ENCODE measurements at places on chromosomes 2 and 18.

GRCh38 chr2:47422560-47422959, 19.6 kb downstream of the MSH2 start:
- DNase-seq, result peak; percentile 20

- DNase-seq, result peak; percentile 46
Measured at GRCh38 chr18:36757081-36757480, 71.7 kb downstream of the TPGS2 start.

- no peak for DNase-seq
Measured at GRCh38 chr18:42392416-42392815, 437.4 kb downstream of the PIK3C3 start.

DNA sequence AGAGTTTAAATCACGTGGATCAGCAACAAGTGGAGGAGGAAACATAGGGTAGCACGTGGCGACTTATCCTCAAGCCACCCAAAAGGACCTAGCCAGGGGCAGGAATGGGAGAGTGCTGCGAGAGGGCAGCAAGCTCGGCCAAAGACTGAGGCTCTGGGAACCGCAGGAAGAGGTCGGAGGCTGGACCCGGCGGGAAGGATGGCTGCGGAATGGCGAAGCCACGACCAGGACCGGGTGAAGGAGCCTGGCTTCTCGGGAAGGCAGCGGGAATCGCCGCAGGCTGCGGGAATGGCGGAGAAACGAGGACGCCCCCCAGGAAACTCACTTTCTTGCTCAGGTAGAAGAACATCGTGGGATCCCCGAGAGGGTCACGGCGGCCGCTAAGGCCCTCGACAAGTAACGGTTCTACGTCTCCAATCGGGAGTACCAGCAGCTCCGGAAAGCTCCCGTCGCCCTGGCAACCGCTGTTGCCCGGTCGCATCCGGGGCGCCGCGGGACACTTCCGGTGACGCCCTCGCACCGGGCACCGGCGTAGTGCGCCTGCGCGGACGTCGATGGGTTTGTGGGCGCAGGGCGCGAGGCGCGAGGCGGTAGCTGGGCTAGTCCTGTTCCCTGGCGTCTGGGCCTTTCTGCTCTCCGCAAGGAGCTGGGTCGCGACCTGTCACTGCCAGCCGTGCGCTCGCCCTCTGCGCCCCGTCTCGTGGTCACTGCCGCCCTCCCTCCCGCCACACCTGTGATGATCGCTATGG, at the start of gene WDR35:
TSS of gene WDR35 (minus strand) at position 439 of the 749 bp plus-strand sequence. CDS start at position 349, 90 bp downstream.
- peak; percentile 31 for DNase-seq

DNA sequence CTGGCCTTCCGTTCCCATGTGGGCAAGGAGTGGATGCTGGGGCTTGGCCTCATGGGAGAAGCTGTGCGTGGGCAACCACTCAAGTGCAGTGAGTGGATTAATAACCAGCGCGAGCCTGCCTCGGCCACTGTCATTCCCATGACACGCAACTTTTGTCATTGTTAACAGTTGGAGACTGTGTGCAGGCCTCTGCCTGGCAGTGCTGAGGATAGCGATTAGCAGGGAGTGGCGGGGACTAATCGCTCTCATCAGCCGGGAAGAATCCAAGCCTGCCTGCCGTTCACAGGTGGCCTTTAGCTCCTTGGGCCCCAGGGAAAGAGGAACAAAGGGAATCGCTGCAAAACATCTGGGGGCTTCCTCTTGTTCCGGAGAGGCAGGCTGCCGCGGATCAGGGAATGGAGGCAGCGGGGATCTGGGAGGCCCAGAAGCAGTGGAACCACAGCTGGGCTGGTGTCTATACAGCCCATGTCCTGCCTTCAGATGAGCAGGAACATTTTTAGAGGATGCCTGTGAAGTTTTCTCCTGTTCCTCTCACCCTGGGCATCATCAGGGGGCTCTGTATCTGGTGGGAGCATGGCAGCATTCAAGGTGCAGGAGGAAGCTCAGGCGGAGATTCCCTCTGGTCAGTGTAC, 53.8 kb downstream of the CTIF start:
- no peak for DNase-seq

DNA sequence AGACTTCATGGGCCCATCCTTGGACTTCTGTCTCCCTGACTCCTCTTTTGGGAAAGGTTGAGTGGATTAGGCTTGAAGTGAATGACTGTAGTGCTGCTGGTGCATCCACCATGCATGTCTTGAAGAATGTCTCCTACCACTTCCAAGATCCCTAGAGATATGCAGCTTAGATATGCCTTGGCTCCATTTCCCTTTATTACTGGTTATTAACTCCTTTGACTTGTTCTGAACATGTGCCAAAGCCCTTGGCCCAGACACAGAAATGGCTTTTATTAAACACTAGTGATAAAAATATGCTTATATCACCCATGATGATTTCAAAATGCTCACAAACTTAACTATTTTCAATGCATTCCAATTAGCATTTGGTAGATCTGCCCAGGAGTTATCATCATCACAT, 90.0 kb upstream of the SLC14A2 start:
- DNase-seq, result no peak

DNA sequence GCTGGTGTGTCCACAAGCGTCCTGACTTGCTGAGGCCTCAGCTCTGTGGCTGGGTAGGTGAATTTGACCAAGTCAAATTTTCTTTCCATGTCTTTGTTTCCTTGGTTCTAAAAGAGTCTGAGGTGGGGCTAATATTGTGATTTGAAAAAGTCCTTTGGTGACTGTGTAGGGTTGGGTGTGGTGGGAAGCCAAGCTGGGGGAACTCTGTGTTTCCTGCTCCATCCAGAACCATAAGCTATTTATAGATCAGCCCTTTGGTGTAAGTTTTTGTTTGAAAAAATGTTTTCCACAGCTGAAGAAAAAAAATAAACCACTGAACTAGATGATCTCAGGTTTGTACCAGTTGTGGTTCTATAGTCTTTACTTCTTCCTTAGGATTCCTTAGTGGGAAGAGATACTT, 462.7 kb downstream of the TGIF1 start:
- no peak for DNase-seq

GRCh38 chr2:165706960-165707487, 87.0 kb downstream of the GALNT3 start:
- DNase-seq, result no peak

GRCh38 chr2:107001062-107001461, 115.1 kb upstream of the ST6GAL2 start:
- DNase-seq, result no peak

DNA sequence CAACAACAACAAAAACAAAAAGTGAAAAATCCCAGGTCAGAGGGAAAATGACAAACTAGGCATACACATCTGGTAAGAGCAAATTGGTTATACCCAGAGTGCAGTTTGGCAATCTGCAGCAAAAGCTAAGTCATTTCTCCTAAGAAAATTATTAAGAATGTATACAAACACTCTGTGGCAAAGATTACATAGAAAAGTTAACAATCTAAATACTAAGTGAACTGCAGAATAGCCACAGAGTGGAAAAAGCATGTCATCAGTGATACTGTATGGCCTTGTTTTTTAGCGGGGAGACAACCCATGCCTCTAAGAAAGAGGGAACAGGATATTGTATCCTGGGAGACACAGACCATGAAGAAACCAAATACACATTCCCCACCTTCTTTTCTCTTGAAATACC, 136.0 kb upstream of the ITGB6 start:
- no peak for DNase-seq

DNA sequence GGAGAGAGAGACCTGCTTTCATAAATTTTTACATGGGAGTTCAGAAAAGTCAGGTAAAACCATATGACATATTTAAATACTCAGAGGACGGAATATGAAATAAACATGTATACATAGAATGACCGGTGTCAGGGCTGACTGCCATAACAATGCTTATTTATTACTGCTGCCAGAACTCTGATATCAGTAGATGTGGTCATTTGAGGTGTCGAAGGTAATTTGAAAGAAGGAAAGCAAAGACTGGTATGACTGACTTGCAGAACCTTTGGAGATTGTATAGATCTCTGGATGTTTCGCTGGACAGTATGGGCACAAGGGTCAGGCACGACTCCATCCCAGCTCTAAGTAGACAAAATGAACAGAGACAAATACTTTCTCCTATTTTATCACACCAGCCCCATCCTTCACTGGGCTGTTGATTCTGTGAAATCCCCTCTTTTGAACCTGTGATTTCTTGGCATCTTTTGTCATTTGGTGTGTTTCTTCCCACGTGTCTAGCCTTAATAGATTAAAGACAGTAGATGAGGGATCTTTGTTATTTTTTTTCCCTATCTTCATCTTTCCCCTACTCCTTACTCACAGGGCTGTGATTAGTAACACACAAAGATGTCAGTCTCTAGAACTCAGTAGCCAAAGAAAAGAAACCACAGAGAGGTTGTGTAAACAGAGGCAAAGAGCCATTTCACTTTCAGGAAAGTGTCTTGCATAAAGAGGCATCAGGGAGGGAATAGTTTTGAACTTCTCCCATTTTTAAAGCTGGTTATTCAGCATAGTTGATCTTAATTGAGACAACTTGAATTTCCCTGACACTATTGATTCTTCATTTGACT, 61.6 kb downstream of the ICOS start:
- DNase-seq, result no peak

GRCh38 chr2:52779446-52779845, 988.2 kb upstream of the CHAC2 start:
- no peak for DNase-seq

DNA sequence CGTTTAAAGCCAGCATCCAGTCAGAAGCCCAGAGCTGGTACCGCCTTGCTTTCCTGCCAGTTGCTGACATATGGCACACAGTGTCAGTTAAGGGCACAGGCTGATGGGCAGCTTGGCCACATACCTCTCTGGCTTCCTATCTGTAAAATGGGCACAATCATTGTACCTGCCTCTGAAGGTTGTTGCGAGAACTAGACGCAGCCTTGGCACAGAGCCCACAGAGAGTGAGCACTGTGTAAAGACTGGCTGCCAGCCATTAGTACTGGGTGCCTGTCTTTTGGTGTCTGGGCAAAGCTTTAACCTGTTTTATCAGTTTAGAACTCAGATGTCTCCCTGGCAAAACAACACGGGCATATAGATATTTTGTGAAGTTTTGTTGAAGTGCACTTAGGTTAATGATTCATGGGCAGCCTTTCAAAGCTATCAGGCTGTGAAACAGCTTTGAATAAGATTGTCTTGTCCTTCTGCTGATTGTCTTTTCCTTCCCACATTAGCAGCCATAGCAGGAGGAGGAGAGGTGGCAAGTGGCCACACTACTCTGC, 269.5 kb downstream of the NEDD4L start:
- no peak for DNase-seq

GRCh38 chr18:9353596-9353995, 19.0 kb downstream of the TWSG1 start:
- DNase-seq, result no peak

- no peak for DNase-seq
Measured at GRCh38 chr2:129117434-129117833, 798.8 kb upstream of the HS6ST1 start.

DNA sequence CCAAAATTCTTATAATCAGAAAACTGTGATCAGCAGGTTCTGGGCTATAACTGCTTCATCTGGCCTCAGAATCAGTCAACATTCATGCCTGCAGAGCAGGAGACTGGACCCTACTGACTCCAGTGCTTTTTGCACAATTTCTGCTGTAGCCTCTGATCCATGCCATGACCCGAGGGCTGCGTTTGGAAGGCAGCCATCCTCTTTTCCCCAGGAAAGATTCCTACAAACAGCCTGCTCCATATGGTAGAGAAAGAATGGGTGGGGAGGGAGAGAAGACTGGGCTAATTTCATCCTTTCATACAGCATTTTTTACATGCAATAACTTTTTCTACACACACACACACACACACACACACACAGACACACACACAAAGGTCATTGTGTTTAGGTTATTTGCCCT, 133.0 kb upstream of the MMADHC start:
- no peak for DNase-seq

DNA sequence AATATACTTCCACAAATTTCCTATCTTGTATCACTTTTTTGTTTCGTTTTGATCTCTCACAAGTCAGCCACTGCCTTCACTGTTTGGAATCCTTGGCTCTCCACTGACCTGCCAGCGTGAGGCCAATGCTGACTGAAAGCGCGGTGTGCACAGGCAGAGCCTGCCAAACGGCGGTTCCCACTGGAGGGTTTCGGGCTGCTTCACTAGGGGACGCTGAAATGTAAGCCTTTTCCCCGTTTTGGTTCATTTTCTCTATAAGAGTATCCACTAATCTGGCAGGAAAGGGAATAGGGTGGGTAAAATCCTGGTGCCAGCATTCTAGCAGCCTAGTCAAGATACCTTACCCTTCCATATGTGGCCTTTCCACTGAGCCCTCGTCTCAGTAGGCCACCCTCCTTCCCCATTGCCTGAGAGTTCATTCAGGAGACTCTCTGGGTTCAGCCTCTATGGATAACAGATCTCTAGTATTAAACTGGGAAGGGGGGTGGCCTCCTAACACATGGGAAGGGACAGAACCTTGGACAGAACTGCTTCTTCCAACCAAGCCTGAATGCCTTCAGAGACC, 91.5 kb downstream of the DYM start:
- DNase-seq, result no peak

DNA sequence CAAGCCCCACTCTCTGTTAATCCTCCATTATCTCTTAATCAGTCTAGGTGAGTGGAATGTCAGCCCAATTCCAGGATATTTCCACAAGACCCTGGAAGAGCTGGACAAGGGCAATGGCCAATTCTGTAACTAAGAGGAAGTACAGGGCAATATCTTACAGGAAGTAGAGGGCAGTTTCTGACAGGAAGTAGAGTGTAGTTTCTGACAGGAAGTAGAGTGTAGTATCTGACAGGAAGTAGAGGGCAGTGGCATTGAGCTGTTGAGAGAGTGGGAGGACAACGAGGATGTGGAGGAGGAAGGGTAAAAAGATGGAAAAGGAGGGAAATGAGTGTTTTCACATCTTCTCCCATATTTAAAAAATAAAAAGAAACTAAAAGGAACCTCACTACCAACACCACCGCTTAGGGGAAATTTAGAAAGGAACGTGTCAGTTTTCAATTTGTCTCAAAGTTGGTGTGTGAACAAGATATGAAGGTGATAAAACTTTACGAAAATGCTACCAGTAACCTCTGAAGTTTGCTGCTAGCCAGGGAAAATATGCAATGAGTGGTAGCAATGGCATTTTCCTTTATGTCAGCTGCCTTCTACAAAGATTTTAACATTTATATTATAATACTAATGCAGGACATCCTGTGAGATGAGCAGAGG, 430.9 kb upstream of the HNRNPA3 start:
- no peak for DNase-seq

GRCh38 chr2:209526561-209526960, 102.7 kb downstream of the MAP2 start:
- DNase-seq, result no peak

DNA sequence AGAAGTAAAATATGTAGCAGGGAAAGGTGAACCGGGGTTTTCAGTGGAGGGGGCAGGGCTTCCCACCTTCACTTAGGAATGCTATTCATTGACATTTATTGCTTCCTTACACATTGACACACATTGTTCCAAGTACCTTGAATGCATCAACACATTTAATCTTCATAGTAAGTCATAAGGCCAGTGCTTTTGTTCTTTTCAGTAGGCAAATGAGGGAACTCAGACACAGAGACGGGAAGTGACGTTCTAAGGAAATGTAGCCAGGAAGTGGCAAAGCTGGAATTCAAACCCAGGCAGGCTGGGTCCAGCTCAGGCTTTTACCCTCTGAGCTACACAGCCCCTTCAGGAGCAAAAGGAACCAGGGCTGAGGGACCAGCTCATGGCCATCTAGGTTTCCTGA, 20.7 kb downstream of the BMP10 start:
- DNase-seq, result no peak

Data from AG09309 (cell line).